ENCODE measurements at places on chromosomes 6 and 20. TPM values are rescaled to one million over a fixed set of nuclear protein-coding genes. Genes with fewer than 3 reads are reported as not detected.

DNA sequence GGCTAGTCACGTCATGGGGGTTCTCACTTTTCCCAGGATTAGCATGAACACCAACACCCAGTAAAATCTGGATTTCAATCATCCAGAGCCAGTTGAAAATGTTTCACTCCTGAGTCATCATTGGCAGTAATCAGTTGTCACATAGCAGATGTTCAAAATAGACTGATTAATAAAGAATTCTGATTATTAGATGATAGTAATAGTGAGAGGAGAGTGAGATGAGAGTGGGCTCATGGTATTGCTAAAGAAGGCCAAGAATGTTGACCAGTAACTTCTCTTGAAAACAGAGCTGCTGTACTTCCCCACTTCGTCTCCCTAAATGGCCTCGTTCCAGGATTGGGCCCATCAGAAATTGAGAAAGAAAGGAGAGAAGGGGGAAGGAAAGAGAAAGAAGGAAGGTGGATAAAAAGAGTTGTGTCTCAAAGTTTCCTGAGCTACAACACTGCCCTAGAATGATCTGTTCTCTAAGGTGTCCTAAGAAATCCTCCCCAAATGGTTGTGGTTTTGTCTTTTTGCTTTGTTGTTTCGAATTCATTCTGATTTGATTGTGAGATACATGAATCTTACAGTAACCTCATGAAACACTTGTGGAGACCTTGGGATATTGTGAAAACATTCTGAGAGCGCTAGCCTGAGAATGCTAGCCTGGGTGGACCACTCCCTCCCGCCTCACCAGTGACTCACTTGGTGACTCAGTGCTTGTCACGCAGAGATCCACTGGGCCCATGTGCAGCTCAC, 502.2 kb upstream of the JARID2 start:
- peak overlapping the region; percentile 19 for H3K4me3 ChIP-seq
- no peaks in the 10 kb centered on the region for H3K27me3 ChIP-seq
- peaks cover 61% of the 10 kb centered on the region for H3K4me1 ChIP-seq
- H3K27ac ChIP-seq = peak overlapping the region; percentile 89
- H3K36me3 ChIP-seq = peaks cover 22% of the 10 kb centered on the region

- H3K4me3 ChIP-seq = no peak overlapping the region
- H3K27ac ChIP-seq = peak overlapping the region; percentile 67
- H3K4me1 ChIP-seq = peaks cover 22% of the 10 kb centered on the region
- peaks cover 22% of the 10 kb centered on the region for H3K36me3 ChIP-seq
- DNase-seq = no peak
- no peaks in the 10 kb centered on the region for H3K27me3 ChIP-seq
Observed at GRCh38 chr20:48621376-48622078, 206.3 kb downstream of the PREX1 start.

GRCh38 chr6:5486214-5486613, 224.9 kb downstream of the FARS2 start:
- H3K4me1 ChIP-seq = peaks cover 4% of the 10 kb centered on the region
- H3K4me3 ChIP-seq = no peak overlapping the region
- no peak overlapping the region for H3K27ac ChIP-seq
- no peak for DNase-seq
- no peaks in the 10 kb centered on the region for H3K36me3 ChIP-seq

EFCAB8 gene
- total RNA-seq = 0.25 TPM

CRISP2 gene
- not detected for total RNA-seq

C4A gene
- total RNA-seq = 5.7 TPM

RIPOR2 gene
- total RNA-seq = 234 TPM

PTPN1 gene
- 79.6 TPM for total RNA-seq

KCTD20 gene
- 63.6 TPM for total RNA-seq

MOXD1 gene
- not detected for total RNA-seq
